ENCODE measurements at places on chromosomes 16 and 17. TPM values are rescaled to one million over a fixed set of nuclear protein-coding genes. Genes with fewer than 3 reads are reported as not detected.

DNA sequence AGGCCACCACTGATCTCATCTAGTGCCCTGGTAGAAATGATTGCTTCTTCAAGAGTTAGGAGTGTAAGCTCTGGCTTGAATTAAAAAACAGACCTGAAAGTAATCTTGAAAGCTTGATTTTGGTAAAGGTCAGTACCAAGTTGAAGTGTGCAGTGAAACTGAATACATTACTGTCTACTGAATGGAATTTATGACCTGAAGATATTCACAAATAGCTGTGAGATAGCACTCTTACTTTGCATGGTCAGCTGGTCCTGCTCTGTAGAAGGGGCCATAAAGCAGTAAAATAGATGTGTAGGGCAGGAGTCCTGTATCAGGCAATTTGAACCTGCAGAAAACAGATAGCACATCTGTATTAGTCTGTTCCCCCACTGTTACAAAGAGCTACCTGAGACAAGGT is 78.6 kb downstream of the MYH13 start:
- no peak overlapping the region for H3K4me3 ChIP-seq
- H3K4me1 ChIP-seq = no peaks in the 10 kb centered on the region
- H3K36me3 ChIP-seq = no peaks in the 10 kb centered on the region
- peaks cover 10% of the 10 kb centered on the region for H3K27me3 ChIP-seq
- no peak for DNase-seq

DNA sequence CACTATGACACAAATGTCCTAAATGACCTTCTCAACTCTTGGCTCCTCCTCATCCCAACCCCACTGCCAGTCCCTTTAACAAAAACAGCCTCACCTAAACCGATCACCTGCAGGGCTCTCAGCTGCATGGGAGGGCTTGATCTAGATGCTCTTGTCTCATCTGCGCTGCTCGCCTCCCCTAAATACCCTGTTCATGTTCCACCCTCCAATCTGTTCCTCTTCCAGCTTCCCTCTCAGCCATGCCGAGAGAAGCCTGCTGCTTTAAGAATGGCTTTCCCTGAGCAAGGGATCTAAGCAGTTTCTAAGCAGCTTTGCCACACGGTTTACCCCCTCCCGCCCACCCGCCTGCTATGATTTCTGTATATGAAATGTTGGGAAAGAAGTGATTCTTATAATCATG is 23.7 kb downstream of the PIPOX start:
- H3K27ac ChIP-seq = no peak overlapping the region
- H3K4me3 ChIP-seq = no peak overlapping the region
- no peaks in the 10 kb centered on the region for H3K36me3 ChIP-seq

DNA sequence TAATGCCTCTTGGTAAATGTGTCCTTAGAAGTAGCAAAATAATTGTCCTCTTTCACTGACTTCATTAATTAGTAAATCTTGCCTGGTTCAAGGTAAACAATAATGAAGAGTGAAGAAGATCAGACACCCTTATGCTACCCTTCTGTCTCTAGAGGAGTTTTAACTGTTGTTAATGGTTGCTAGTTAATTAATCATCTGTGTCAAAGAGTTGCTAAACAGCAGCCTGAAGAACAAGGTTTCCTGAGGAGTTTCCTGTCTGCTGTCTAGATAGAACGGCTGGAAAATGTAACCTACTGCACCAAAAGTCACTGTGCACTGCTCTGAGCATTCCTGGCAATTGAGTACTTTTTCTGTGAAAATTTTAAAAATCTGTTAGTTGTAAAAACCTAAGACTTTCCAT is 131.3 kb downstream of the NLK start:
- DNase-seq = no peak
- peaks cover 3% of the 10 kb centered on the region for H3K4me1 ChIP-seq
- no peaks in the 10 kb centered on the region for H3K36me3 ChIP-seq
- H3K4me3 ChIP-seq = no peak overlapping the region
- H3K27me3 ChIP-seq = no peaks in the 10 kb centered on the region
- no peak overlapping the region for H3K27ac ChIP-seq

DNA sequence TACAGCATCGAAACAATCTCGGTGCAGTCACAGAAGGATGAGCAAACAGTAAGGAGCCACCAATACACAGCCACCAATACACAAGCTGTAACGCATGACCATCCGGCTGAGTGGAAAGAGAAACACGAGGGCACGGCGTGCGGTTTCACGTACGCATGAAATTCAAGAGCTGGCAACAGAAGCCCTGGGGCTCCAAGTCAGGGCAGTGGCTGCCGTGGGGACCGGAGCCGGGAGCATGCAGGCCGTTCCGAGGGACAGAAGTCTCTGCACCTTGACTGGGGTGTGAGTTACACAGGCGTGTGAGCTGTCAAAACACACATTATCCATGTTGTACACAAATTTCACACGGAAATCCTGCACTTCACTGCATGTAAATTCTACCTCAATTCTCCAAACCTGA is 50.6 kb upstream of the METRNL start:
- H3K27me3 ChIP-seq = no peaks in the 10 kb centered on the region
- H3K4me1 ChIP-seq = no peaks in the 10 kb centered on the region
- no peaks in the 10 kb centered on the region for H3K36me3 ChIP-seq
- no peak overlapping the region for H3K4me3 ChIP-seq

DNA sequence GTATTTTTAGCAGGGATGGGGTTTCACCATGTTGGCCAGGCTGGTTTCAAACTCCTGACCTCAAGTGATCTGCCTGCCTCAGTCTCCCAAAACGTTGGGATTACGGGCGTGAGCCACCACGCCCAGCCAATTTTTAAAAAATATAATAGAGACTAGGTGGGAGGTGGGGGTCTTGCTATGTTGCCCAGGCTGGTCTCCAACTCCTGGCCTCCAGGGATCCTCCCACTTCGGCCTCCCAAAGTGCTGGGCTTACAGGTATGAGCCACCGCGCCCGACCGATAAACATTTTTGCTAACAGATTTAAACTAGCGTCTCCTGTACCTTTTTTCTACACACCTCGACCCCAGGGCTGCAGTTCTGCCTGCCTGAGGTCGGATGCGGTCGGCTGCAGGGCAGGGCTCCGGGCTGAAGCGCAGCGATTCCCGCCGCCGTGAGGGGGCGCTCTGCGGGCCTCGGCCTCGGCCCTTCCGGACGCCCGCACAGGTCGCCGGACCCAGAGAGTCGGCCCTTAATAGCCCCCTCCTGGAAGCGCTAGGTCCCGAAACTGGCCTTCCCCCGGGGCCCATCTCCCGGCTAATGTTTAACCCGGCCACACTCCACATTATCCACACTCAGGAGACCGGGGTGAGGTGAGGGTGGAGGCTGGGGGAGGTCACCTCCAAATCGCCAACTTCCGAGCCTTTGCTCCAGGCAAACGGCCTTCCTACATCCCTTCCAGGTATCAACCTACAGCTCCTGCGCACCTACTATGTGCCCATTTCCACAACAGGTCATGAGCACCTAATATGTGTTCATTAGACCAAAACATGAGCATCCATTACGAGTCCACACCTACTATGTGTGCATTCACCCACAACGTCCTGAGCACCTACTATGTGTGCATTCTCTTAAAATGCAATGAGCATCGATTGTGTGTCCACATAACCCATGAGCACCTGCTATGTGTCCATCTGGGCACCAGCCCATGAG is 2.0 kb upstream of the GLIS2 start:
- H3K4me3 ChIP-seq = no peak overlapping the region
- peaks cover 45% of the 10 kb centered on the region for H3K27me3 ChIP-seq
- H3K27ac ChIP-seq = peak overlapping the region; percentile 88

DNA sequence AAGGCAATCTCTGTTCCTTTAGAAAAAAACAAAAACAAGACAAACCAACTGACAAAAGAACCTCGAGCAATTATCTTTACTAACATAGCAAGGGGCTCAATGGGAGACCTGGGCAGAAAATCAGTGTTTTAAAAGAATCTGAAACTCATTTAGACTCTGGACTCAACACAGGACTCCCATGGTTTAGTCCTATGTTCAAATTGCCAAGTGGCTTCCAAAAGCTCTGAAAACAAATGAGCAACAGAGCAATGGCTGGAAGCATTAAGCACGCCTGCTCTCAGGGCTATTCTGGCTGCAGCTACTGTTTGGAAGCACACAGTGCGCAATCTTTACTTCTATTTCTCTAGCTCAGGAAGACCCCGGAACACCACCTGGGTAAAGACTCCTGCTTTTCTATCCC is 162.0 kb downstream of the AATF start:
- H3K36me3 ChIP-seq = no peaks in the 10 kb centered on the region
- no peak overlapping the region for H3K4me3 ChIP-seq
- no peaks in the 10 kb centered on the region for H3K27me3 ChIP-seq
- no peaks in the 10 kb centered on the region for H3K4me1 ChIP-seq
- H3K27ac ChIP-seq = no peak overlapping the region

GRCh38 chr17:28528327-28529012 is 22.3 kb downstream of the FOXN1 start:
- no peaks in the 10 kb centered on the region for H3K36me3 ChIP-seq
- DNase-seq = peak; percentile 69
- no peaks in the 10 kb centered on the region for H3K27me3 ChIP-seq
- peak overlapping the region; percentile 58 for H3K27ac ChIP-seq

- H3K36me3 ChIP-seq = no peaks in the 10 kb centered on the region
- DNase-seq = no peak
- no peak overlapping the region for H3K4me3 ChIP-seq
- H3K27ac ChIP-seq = peak overlapping the region; percentile 78
- H3K4me1 ChIP-seq = peaks cover 13% of the 10 kb centered on the region
Observed at GRCh38 chr17:59427425-59427921, 96.0 kb downstream of the YPEL2 start.

GRCh38 chr17:38584350-38584925 is 21.3 kb downstream of the SRCIN1 start:
- H3K4me3 ChIP-seq = no peak overlapping the region
- no peaks in the 10 kb centered on the region for H3K36me3 ChIP-seq
- H3K27ac ChIP-seq = no peak overlapping the region
- H3K4me1 ChIP-seq = peaks cover 9% of the 10 kb centered on the region
- peak; percentile 73 for DNase-seq

GRCh38 chr17:44977065-44977464 is 9.0 kb upstream of the C1QL1 start:
- H3K36me3 ChIP-seq = no peaks in the 10 kb centered on the region
- H3K4me1 ChIP-seq = peaks cover 24% of the 10 kb centered on the region
- no peak overlapping the region for H3K4me3 ChIP-seq
- peak overlapping the region; percentile 87 for H3K27ac ChIP-seq

GRCh38 chr17:52451294-52451861 is 292.9 kb upstream of the CA10 start:
- H3K4me1 ChIP-seq = no peaks in the 10 kb centered on the region
- H3K36me3 ChIP-seq = no peaks in the 10 kb centered on the region
- no peak for DNase-seq
- no peak overlapping the region for H3K27ac ChIP-seq
- no peak overlapping the region for H3K4me3 ChIP-seq

- H3K4me3 ChIP-seq = no peak overlapping the region
- H3K27me3 ChIP-seq = no peaks in the 10 kb centered on the region
- DNase-seq = no peak
- H3K4me1 ChIP-seq = peaks cover 11% of the 10 kb centered on the region
- no peak overlapping the region for H3K27ac ChIP-seq
- no peaks in the 10 kb centered on the region for H3K36me3 ChIP-seq
Observed at GRCh38 chr17:30947796-30948195, 23.0 kb upstream of the RNF135 start.

DNA sequence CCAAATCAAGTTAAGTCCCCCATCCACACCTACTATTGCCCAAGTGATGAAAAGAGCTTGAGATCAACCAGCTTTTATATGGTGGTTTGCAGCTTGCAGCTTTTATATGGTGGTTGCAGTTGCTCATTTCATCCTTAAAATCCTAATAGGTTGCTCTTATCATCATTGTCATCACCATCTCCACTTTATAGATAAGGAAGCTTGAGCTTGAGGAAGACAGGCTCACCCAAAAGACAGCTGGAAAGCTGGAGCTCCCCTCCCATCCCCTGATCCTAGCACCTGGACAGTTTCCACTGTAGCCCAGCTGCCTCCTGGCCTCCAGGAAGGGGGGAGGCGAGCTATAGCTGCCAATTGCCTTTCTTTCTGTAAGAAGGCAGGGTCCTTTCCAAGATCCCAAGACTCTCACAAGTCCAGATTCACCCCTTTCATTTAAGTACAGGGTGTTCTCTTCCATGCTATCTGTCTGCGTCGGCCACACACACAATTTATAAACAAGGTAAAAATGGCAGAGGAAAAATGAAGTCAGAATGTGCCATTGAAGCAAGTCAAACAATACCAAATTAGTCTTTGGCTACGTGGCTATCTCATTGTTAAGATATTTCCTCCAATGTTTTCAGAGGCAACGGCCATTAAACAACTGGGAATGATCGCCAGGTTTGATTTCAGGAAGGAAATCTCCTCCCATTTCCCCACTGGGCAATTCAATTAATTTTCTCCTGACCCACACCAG is 63.3 kb downstream of the PECAM1 start:
- no peak for DNase-seq
- H3K27ac ChIP-seq = peak overlapping the region; percentile 10
- no peaks in the 10 kb centered on the region for H3K27me3 ChIP-seq
- H3K36me3 ChIP-seq = no peaks in the 10 kb centered on the region

DNA sequence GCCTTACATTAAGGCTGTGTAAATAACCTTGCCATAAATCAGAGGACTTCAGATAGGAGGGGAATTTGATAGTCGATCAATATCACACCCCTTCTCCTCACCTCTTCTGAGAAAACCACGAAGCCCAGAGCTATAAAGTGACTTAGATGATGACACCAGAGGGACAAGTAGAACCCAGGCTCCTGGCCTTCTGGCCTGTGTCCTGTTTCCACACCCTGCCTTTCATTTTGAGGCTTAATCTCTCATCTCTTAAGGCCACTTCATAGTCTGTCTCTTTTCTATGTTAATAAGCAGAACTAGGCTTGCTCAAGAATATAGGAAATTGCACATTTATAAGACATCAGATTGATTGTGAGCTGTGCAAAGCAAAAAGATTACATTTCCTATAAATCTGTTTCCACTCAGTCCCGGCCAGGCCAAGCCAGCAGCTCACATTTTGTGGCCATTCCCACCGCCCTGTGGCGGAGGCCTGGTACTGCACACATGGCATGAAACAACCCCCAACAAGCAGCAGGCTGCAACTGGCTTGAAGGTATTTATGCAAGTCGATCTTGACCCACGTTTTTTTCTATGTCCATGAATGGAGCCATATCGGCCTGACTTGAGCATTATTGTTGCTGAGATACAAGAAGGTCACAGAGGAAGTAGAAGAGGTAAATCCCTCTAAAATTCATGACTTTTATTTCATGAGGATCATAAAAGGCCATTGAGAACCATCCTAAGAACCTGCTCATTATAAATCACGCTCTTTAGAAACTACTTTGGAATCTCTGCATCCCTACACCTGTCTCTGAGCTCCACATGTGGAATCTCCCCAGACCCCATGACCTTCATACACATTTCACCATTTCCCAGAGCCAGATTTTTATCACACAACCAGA is 93.7 kb downstream of the PMP22 start:
- H3K27me3 ChIP-seq = no peaks in the 10 kb centered on the region
- no peak overlapping the region for H3K27ac ChIP-seq
- no peaks in the 10 kb centered on the region for H3K36me3 ChIP-seq
- no peak overlapping the region for H3K4me3 ChIP-seq

BCO1 gene
- 18.3 TPM for total RNA-seq

PMP22 gene
- total RNA-seq = 23.9 TPM

ARL5C gene
- total RNA-seq = not detected

SLC5A11 gene
- total RNA-seq = 6.8 TPM

KRTAP9-8 gene
- not detected for total RNA-seq

HBA1 gene
- total RNA-seq = not detected
